ENCODE measurements at places on chromosomes 7 and 10.

- DNase-seq: no peak
These were observed 74.5 kb downstream of the PKD1L1 start for GRCh38 chr7:47873762-47874161.

DNA sequence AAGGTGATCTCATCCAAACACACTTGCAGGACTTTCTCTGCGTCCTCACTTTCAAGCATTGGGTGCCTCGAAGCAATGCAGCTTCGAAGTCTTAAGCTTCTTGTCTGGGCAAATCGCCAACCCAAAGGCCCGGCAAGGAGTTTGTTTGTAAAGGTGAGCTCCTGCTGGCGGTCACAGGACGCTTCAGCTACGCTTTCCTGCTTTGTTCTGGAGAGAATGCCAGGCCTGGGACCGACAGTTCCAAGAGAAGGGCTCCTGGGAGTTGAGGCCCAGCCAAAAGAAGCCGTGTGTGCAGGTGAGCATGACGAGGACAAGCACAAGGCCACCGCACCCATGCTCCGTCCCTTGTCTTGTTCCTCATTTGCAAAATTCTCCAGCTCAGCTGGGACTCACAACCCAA lies 106.6 kb upstream of the DOCK1 start:
- no peak for DNase-seq

DNA sequence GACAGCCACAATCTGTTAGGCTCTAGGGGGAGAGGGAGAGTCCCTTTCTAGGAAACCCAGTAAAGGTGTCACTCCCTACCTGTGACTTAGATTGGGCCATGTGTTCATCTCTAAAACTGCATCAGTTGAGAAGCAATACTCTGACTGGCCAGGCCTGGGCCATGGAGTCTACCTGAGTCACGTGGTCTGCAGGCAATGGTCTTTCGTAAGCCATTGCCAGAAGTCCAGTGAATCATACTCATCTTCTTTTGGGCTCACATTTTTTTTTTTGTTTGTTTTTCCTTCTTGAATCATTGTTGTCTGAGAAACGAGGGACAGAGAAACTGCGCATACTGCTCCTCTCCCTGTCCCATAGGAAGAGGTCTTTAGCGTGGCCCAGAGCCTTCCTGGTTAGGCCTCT lies 215.6 kb downstream of the CCSER2 start:
- DNase-seq: no peak

- no peak for DNase-seq
These were observed 382.8 kb downstream of the SDK1 start for GRCh38 chr7:3683546-3684539.

- no peak for DNase-seq
These were observed 41.7 kb upstream of the OCM start for GRCh38 chr7:5838761-5839500.

DNA sequence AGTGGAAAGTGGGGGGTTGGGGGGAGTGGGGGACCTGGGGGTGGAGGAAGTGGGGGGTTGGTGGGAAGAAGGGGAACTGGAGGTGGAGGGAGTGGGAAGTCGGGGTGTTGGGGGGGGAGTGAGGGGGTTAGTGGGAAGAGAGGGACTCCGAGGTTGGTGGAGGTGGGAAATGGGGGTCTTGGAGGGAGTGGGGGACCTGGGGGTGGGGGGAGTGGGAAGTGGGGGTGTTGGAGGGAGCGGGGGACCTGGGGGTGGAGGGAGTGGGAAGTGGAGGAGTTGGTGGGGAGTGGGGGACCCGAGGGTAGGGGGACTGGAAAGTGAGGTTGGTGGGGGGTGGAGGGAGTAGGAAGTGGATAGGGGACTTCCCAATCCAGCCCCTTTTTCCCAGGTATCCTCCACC lies 906 bp upstream of the MMD2 start:
- DNase-seq: no peak

- DNase-seq: no peak
These were observed 101.1 kb downstream of the MAGI2 start for GRCh38 chr7:79352323-79352722.

DNA sequence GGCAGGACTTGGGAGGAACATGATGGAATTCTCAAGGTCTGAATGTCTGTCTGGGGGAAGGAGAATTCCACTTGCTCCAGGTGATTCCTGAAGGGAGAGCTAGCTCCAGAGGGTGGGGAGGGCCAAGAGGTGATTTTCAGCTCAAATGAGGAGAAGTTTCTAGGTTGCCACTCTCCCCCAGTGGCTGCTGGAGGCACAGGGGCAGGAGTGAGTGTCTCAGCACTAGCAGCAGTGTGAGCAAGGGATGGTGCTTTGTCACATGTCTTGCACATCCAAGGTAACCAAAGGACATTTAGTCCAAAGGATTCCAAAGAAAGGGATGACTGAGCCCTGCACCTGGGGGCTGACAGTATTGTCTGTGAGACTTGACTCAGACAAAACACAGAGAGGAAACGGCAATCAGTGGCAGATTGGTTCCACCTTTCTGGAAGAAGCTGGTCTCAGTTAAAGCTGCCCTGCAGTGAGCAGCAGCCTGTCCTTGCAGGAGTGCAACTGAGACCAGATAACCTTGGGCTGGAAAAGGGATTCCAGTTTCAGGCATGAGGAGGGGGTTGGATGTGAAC lies 51.2 kb upstream of the PCBD1 start:
- no peak for DNase-seq

DNA sequence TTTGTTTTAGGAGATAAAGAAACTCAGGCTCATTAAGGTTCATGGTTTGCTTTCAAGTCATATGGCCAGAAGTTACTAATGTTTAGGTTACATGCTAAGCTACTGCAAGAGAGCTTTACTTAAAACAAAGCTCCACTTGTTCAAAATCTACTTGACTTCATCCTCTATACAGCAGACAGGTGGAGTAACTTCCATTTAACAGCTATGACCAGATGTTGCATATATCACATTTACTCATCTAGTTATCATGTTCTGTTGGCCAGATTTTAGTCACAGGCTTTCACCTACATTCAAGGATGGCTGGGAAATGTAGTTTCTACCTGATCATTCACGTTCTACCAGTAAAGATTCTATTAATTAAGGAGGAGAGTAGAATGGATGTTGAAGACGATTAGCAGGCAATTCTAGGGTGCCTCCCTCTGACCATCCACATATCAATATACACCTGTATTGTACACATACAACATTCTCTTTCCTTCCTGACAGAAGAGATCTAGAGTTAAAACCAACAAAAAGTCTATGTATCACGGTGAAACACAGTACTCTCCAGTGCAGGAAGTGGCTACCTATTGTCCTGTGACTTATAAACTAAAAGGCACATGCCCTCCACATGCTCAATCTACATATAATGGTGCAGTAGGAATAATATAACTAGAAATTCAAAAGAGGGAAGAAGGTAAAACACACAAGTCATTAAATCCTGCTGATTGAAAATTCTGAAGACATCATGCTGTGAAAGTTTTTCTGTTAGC lies 488.0 kb downstream of the MDFIC start:
- no peak for DNase-seq
